ENCODE measurements at places on chromosomes 2 and 18.

DNA sequence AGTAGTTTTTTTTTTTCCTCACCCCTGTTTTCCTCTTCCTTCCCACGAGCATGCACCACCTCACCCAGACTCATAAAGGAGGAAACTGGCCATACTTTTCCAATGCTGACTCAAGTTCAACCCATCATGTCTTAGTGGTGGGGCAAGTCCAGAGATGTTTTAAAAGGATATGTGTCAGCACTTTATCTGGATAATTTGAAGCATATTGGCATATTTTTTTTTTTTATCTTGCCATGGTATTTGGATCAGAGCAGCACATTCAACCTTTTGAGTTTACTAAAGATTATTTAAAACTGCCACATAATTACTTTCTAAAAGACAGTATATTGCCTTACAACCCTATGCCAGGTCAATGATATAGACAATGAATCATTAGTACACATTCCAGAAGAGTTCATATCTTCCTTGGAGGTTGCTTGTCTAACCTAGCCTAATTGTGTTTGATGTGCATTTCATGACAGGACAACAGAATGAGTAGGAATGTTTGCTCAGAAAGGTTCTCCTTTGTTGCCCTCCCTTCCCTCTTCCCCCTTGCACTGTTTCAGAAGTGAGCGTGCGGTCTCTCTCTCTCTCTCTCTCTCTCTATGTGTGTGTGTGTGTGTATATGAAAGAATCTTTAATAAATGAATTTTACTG is 950.7 kb upstream of the FAM98A start:
- no peaks in the 10 kb centered on the region for H3K4me1 ChIP-seq
- no peaks in the 10 kb centered on the region for H3K36me3 ChIP-seq
- H3K27ac ChIP-seq: no peak overlapping the region
- no peaks in the 10 kb centered on the region for H3K27me3 ChIP-seq
- no peak for DNase-seq
- H3K4me3 ChIP-seq: no peak overlapping the region

- no peaks in the 10 kb centered on the region for H3K36me3 ChIP-seq
- peak; percentile 45 for DNase-seq
- H3K4me1 ChIP-seq: no peaks in the 10 kb centered on the region
- H3K27ac ChIP-seq: no peak overlapping the region
- H3K27me3 ChIP-seq: no peaks in the 10 kb centered on the region
- H3K4me3 ChIP-seq: no peak overlapping the region
Observed at GRCh38 chr2:190202604-190203003, 117.0 kb downstream of the HIBCH start.

GRCh38 chr2:201974171-201975100 is 59.2 kb upstream of the FZD7 start:
- H3K4me1 ChIP-seq: peaks cover 8% of the 10 kb centered on the region
- no peaks in the 10 kb centered on the region for H3K27me3 ChIP-seq
- no peak overlapping the region for H3K4me3 ChIP-seq

DNA sequence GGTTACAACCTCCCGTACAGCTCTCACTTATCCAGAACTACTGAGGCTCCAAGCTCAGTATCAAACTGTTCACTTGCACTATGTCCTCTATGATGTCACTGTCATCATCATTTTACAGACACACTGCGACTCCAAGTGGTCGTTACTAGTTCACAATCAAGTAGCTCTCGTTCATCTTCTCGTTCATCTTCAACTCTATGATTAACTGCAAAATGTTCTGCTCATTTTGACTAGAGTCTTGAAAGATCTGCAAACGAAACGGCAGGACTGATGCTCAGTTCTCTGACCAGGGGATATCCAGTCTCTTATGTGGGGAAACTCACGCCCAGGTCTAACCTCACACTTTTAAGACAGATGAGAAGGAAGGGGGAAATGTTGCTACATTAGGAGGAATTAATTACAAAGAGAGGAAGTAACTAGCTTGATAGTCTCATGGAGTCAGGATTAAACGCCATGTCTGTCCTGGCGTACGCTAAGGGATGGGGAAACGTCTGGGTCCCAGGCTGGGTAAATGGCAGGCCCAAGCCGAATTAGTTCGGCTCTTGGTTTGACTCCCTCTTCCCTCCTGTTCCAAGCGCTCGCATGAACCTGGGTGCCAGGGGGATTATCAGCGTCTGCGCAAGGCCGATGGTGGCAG is 794 bp upstream of the CHCHD5 start:
- H3K36me3 ChIP-seq: peaks cover 3% of the 10 kb centered on the region
- peak overlapping the region; percentile 95 for H3K27ac ChIP-seq
- no peak for DNase-seq
- no peaks in the 10 kb centered on the region for H3K27me3 ChIP-seq
- peak overlapping the region; percentile 91 for H3K4me3 ChIP-seq

- no peaks in the 10 kb centered on the region for H3K4me1 ChIP-seq
- no peaks in the 10 kb centered on the region for H3K36me3 ChIP-seq
- no peak overlapping the region for H3K4me3 ChIP-seq
- no peaks in the 10 kb centered on the region for H3K27me3 ChIP-seq
- no peak overlapping the region for H3K27ac ChIP-seq
Observed at GRCh38 chr2:71788186-71788525, 334.8 kb downstream of the DYSF start.

GRCh38 chr18:48126240-48126639 is 195.8 kb upstream of the SMAD2 start:
- no peak overlapping the region for H3K4me3 ChIP-seq
- H3K27ac ChIP-seq: no peak overlapping the region
- no peaks in the 10 kb centered on the region for H3K36me3 ChIP-seq

GRCh38 chr2:30733876-30734520 is 73.2 kb downstream of the CAPN13 start:
- no peak overlapping the region for H3K4me3 ChIP-seq
- H3K4me1 ChIP-seq: no peaks in the 10 kb centered on the region
- no peaks in the 10 kb centered on the region for H3K27me3 ChIP-seq

- H3K27me3 ChIP-seq: no peaks in the 10 kb centered on the region
- H3K4me3 ChIP-seq: no peak overlapping the region
- no peak for DNase-seq
- no peak overlapping the region for H3K27ac ChIP-seq
- H3K36me3 ChIP-seq: no peaks in the 10 kb centered on the region
Observed at GRCh38 chr18:71899707-71900472, 644.3 kb downstream of the CBLN2 start.

DNA sequence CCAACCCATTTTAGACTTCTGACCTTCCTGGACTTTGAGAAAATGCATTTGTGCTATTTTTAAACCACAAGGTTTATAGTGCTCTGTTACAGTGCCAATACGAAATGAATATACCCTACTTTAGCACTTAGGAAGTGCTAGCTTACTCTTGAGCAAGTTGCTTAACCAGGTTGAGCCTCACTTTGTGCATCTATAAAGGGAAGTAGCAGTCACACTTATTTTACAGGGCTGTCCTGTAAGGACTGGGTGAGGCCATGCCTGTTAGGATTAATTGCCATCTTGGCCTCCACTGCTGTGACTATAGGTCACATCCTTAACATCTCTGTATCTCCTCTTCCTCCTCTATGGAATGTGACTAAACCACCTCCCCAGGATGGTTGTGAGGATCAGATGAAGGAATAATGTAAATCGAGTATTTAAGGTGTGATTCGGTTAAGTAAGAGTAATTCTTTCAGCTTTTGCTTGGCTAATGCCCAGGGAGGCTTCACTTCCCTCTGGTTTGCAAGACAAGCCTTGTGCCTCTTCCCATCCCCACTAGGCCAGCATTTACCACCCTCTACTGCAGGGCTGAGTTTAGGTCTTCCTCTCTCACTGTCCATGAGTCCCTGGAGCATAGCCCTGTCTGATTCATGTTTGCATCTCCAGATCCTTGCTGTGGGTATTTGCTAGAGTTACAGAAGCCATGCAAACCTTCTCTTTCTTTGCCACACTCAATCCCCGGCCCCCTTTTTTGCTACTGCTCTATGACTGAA is 341.2 kb downstream of the ZNF521 start:
- peaks cover 2% of the 10 kb centered on the region for H3K4me1 ChIP-seq
- no peak overlapping the region for H3K4me3 ChIP-seq
- no peaks in the 10 kb centered on the region for H3K27me3 ChIP-seq

- H3K4me1 ChIP-seq: peaks cover 2% of the 10 kb centered on the region
- DNase-seq: no peak
- H3K27me3 ChIP-seq: no peaks in the 10 kb centered on the region
- no peaks in the 10 kb centered on the region for H3K36me3 ChIP-seq
Observed at GRCh38 chr2:37590119-37590571, 81.3 kb downstream of the CDC42EP3 start.

DNA sequence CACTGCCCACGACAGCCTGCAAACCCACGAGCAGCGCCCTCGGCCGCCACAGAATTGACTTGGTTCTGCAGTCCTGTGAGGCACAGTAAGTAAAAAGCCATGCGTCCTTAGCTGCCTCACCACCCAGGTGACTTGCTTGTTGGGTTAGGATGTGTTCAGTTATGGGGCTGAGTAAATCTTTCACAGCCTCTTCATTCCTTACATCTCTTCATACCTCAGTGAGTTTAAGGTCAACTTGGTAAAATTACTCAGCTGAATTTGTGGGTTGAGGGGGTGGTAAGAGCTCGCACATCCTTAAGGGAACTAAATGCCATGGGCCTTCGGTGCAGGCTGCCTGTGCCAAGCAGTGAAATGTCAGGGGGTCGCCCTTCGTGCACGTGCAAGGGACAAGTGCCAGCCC is 165.2 kb upstream of the ALKAL2 start:
- no peak for DNase-seq
- no peaks in the 10 kb centered on the region for H3K4me1 ChIP-seq
- H3K36me3 ChIP-seq: no peaks in the 10 kb centered on the region

DNA sequence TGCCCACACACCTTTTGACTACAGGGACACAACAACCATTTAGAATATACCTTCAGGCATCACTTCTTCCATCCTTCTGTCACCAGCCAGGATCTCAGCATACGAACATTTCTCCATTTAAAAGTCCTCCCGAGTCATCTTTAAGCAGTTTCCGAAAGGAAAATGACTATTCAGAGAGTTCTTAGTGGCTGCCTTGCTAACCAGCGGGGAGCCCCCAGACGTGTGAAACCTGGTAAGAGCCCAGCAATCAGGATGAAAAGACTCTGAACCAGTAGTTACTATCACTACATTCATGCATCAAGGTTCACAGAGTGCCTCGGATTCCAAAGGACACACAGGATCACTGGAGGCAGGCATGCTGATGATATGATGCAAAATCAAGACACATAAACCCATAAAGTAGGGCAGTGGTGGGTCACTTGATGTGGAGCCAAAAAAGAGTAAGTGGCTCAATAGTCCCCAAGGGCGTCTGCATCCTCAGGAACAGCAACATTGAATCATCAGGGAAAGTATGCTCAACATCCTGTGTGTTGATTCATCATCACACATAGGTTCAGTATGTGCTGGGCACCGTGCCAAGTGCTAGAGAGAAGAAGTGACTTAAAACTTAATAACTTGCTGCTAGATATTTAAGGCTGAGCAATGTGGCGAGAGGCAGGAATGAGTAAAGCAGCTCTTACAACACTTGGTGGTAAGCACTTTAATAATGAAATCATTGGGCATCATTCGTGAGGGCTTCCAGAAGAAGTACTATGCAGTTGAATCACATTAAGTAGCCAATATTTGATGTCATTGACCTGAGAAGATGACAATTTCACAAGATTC is 4.4 kb downstream of the CCL20 start:
- H3K27me3 ChIP-seq: no peaks in the 10 kb centered on the region
- DNase-seq: peak; percentile 98
- peaks cover 10% of the 10 kb centered on the region for H3K4me1 ChIP-seq
- H3K27ac ChIP-seq: peak overlapping the region; percentile 13

DNA sequence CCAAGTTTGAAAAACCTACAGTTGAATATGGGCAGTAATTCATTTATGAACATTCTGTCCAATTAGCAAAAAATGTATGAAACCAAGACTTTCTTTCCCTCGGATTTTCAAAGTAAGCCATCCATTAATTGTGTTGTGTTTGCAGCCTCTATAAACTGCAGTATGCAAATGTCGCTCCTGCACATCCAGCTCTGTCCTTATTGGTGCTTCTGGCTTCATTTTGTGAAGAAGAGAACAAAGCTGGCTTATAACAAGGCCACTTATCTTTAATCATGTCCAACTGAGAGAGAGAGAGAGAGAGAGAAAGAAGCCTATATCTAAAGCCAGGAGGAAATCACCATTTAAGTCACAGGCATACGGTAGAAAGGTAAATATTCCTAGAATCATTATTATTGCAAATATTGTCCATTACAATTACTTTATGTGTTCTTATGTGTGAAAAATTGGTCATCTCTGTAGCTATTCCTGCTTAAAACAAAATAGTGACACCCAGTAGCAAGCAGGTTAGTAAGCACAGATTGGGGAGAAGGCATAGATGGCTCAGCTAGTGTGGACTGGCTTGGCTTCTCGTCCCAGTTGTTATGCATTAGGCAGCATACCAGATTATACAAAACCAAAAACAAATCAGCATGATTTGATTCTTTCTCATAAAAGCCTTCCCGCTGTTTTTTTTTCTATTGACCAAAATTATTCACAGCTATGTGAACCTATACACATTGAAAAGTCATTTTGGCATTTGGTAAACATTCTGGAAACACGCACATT is 726.4 kb upstream of the SOX11 start:
- H3K27ac ChIP-seq: no peak overlapping the region
- no peak overlapping the region for H3K4me3 ChIP-seq
- H3K4me1 ChIP-seq: no peaks in the 10 kb centered on the region
- no peak for DNase-seq
- no peaks in the 10 kb centered on the region for H3K36me3 ChIP-seq
- H3K27me3 ChIP-seq: no peaks in the 10 kb centered on the region

- peak; percentile 52 for DNase-seq
- H3K27me3 ChIP-seq: no peaks in the 10 kb centered on the region
- H3K27ac ChIP-seq: no peak overlapping the region
- H3K4me3 ChIP-seq: no peak overlapping the region
- no peaks in the 10 kb centered on the region for H3K4me1 ChIP-seq
Observed at GRCh38 chr2:235740821-235741220, 247.0 kb downstream of the AGAP1 start.

DNA sequence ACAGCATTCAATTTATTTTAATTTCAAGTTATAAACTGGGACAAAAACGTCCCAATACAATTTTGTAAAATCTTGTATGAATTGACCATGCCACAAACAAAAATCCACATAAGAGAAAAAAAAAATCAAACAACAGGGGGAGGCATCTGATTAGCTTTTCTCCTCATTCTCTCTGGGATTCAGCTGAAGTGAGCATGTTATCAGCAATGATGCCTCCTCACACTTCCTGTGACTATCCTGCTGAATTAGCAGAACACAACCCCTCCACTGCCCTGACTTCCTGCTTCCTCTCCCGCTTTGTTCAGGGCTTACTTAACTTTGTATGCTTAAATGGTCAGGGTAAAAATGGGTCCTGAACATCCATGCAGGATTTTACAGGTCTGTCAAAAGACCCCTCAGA is 132.2 kb upstream of the ITGB6 start:
- peak; percentile 92 for DNase-seq
- H3K36me3 ChIP-seq: no peaks in the 10 kb centered on the region
- no peak overlapping the region for H3K4me3 ChIP-seq
- no peaks in the 10 kb centered on the region for H3K27me3 ChIP-seq

- no peak overlapping the region for H3K4me3 ChIP-seq
- no peaks in the 10 kb centered on the region for H3K27me3 ChIP-seq
- peaks cover 8% of the 10 kb centered on the region for H3K36me3 ChIP-seq
- DNase-seq: no peak
Observed at GRCh38 chr18:50282521-50283335, 1.4 kb upstream of the MBD1 start.

GRCh38 chr2:226213717-226214116 is 585.9 kb downstream of the IRS1 start:
- H3K4me1 ChIP-seq: no peaks in the 10 kb centered on the region
- DNase-seq: peak; percentile 36
- no peak overlapping the region for H3K4me3 ChIP-seq
- no peak overlapping the region for H3K27ac ChIP-seq

GRCh38 chr2:56372071-56372656 is 188.4 kb downstream of the CCDC85A start:
- no peaks in the 10 kb centered on the region for H3K27me3 ChIP-seq
- H3K4me1 ChIP-seq: no peaks in the 10 kb centered on the region
- no peak overlapping the region for H3K27ac ChIP-seq
- DNase-seq: no peak
- H3K36me3 ChIP-seq: no peaks in the 10 kb centered on the region
- no peak overlapping the region for H3K4me3 ChIP-seq

Measured in mesendoderm (in vitro differentiated cells).